CD4-positive, alpha-beta T cell treated with Interleukin-17A for 1 hour (primary cell): ENCODE measurements at places on chromosomes 7 and 10.

GRCh38 chr7:115087437-115087836 is 165.5 kb downstream of the MDFIC start:
- no peak for DNase-seq

GRCh38 chr7:85234730-85235129 is 47.9 kb upstream of the SEMA3D start:
- no peak for DNase-seq

DNA sequence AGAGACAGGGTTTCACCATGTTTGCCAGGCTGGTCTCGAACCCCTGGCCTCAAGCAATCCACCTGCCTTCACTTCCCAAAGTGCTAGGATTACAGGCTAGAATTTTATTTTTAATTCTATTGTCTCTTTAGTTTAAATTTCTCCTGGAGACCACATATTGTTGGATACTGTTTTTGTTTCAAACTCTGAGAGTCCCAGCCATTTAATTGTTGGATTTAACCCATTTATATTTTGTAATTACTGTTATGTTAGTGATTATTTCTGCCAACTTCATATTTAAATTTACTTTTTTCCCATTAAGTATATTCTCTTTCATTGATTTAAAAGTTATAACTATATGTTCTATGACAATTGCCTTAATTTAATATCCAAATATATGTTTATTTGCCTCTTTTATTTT is 185.6 kb downstream of the ZNF248 start:
- no peak for DNase-seq

- no peak for DNase-seq
Observed at GRCh38 chr10:101145750-101146391, 14.8 kb downstream of the TLX1 start.

GRCh38 chr7:108167460-108167859 is 37.3 kb upstream of the LAMB4 start:
- no peak for DNase-seq

- DNase-seq, result no peak
Observed at GRCh38 chr7:105734233-105734632, 142.2 kb downstream of the ATXN7L1 start.

GRCh38 chr7:47683485-47683898 is 101.6 kb upstream of the TNS3 start:
- DNase-seq, result no peak

DNA sequence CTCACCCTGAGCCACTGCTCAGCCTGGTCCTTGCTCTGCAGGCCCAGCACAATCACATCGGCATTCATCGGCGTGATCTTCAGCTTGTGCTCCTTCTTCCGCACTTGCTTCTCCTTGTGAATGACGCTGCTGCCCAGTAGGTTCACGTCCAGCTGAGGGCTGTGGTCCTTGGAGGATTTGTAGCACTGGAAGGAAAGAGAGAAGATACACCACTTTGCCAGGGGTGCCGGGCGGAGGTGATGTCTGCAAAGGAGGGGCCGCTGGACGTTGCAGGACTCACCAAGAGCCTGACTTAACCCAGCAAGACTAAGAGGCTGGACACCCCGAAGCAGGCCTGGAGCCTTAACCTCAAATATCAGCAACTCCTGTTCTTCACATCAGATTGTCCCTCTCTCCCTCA is 74.8 kb downstream of the VWA2 start:
- no peak for DNase-seq

DNA sequence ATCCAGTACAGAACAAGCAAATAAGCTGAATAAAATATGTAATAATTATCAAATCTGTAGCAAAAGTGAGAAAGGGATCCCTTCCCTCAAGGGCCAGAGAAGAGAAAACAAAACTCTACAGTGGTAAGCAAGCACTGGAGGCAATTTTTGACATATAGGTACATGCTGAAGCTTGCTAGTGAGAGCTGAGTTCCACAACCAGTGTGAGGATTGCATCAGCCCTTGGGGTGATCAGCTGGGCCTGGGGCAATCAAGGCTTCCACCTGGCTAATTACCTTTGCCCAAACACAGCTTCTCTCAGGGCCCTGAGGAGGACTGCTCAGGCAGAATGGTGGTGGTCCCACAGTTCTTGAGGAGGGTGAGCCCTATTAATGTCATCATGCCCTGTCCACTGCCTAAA is 134.4 kb upstream of the DLX6 start:
- DNase-seq, result no peak

- DNase-seq, result no peak
Observed at GRCh38 chr10:70494966-70495365, 16.4 kb downstream of the PALD1 start.

DNA sequence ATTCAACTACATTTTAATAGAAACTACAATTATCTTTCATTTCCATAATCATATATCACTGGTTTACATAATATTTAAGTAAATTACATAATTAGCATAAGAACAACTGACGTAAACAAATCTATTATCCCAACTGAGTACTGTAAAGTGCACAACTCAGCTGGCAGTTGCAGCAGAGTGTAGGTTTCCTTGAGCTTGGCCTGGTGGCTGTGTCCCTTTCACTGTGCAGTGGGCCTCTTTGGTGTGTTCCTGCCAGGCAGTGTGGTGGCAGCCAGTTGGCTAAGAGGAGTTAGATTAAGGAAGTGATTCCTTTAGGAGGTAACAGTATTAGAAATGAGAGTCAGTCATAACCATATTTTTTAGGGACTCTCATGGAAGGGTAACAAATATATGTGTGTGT is 7.0 kb downstream of the NRG3 start:
- no peak for DNase-seq

- DNase-seq, result no peak
Observed at GRCh38 chr7:43692582-43693373, 36.5 kb downstream of the COA1 start.
